ENCODE measurements at places on chromosomes 6 and 20.

GRCh38 chr6:2216794-2217383 is 28.5 kb downstream of the GMDS start:
- no peak for DNase-seq

DNA sequence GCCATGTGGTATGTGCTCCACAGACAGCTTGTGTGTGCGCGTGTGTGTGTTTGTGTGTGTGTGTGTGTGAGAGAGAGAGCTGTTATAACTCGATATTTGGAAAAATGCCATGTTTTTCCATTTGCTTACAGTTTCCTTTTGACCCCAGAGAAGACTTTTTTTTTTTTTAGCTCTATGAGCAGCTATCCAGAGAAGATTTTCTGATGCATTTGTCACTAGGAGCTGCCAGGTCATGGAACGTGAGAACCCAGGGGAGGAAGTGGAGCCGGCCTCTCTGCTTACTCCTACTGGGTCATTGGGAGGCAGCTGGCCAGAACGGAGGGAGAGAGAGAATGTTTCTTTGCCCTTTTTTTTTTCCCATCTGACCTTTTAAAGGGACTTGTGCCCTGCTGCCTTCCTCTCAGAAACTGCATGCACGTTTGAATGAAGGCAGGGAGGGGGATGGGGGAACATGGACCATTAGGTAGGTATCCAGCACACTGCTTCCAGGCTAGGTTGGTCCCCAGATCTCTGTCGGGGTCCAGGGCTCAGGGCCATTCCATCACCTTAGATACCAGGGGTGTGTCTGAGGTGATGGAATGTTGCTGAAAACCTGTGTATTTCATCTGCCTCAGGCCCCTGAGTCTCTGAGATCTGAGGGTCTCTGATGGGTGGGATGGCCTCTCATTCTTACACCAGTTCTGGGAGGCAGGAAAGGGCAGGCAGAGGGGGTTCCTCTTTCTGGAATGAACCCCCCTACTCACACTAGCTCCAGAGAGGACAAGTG is 11.2 kb upstream of the MRPS18A start:
- DNase-seq = no peak

GRCh38 chr6:110543106-110543505 is 66.7 kb upstream of the SLC22A16 start:
- peak; percentile 52 for DNase-seq

GRCh38 chr6:44676826-44677433 is 289.4 kb downstream of the CDC5L start:
- DNase-seq = no peak

DNA sequence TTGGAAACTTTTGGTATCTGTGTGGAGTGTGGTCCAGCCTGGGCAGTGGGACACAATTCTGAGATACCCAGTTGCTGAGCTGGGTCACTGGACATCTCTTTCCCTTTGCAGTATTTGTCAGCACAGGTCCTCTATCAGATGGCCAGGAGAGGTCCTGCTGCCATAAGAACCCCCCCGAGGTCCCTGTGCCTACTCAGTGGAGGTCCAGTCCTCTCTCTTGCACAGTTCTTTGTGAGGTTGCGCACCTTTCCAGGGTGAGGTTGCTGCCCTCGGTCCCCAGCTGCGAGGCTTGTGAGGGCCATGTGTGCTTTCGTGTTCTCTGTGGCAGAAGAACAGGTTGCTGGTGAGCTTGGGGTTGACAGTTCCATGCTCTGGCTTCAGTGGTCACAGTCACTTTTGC is 320.6 kb downstream of the QKI start:
- DNase-seq = no peak

GRCh38 chr6:33963136-33963750 is 159.4 kb upstream of the MLN start:
- no peak for DNase-seq

- DNase-seq = peak; percentile 51
These were observed 32.5 kb upstream of the DLGAP4 start for GRCh38 chr20:36273414-36274180.

GRCh38 chr6:137878486-137879285 is 11.6 kb downstream of the TNFAIP3 start:
- DNase-seq = peak; percentile 36

DNA sequence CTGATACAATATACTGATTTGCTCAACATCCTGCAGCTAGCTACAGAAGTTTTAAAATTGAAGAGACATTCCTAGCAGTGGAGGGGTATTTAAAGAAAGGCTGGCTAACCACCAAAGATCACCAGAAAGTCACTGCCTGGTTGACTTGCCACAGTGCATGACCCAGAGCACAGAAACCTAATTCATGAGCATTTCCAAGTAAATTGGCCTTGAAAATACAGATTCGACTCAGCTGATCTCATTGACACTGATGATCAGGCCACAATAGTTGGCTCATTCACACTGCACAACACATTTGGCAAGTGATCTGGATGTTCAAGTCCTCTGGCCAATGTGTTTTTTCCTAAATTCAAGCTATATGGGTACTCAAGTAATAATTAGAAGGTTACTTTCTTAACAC is 13.3 kb upstream of the TDRD6 start:
- no peak for DNase-seq

GRCh38 chr20:24658920-24659660 is 189.7 kb downstream of the SYNDIG1 start:
- DNase-seq = peak; percentile 57

DNA sequence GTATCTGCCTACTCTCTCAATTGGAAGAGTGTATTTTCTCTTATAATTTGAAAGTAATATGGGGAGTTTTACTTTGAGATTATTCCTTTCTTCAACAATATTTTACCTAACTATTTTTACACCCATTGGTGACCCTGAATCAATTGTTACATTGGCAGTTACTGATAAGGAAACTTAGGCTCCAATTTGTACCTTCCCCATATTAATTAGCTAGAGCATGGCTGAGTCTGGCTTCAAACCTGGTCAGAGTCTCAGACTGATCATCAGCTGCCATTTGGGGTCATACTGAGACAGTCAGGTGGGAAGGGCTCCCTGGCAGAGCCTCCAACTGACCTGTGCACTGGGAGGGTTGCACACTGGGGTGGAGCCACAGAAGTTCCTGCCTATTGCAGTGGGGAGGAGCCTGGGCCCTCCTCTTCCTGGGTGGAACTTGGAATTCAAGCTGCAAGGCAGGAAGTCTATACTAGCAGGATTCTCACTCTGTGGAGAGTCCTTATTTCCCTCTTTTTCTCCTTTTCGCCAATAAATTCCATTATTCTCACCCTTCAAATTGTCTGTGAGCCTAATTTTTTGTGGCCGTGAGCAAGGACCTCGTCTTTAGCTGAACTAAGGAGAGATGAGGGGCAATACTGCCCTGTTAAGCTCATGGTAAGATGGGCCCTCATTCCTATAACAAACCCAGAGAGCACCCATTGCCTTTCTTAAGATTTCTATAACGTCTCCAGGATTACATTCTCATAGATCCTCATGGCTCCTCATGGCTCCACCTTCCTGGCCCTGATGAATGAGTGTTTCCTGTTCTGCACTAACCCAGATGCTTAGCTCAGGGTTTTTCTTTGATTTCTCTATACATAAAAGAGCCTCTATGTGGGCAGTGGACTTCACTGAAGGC is 285.1 kb downstream of the ADGB start:
- DNase-seq = no peak

- no peak for DNase-seq
These were observed 8.4 kb downstream of the SIM1 start for GRCh38 chr6:100456141-100456907.

DNA sequence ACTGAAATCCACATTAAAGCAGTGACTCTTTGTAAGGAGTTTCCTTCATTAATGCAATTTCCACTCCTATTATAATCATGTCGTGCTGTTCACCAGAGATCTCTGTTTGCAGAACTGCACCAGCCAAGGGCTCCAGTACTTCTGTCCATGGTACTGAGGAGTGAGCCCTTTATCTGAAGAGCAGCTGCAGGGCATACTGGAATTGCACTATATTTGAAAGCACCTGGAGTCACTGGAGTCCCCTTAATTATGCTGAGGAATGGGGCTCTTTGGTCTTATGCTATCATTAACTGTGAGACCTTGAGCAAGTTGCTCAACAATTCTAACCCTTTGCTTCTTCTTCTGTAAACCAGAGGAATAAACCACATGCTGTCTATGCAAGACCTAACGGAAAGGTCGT is 61.7 kb upstream of the NUP153 start:
- no peak for DNase-seq

DNA sequence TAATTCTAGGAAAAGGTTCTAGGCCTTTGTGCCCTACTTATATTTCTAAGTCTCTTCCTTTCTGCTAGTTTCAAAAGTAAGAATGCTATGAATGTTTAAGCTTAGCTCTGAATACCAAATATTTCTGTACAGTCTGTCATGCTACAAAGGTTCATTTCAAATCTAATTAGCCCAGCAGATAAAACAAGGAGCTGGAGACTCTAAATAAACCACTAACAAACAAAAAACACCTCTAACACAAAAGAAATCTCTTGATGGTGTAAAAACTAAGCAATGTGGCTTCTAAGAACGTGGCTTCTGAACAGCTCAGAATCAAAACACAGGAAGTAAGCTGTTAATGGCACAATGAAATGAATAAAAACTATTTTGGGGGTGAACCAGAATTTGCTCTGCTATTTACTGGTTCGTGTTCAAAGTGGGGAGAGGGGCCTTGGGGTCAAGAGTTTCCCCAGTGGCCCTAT is 198.3 kb downstream of the BCAS1 start:
- DNase-seq = no peak

GRCh38 chr6:158377860-158378259 is 65.6 kb downstream of the TULP4 start:
- DNase-seq = no peak

DNA sequence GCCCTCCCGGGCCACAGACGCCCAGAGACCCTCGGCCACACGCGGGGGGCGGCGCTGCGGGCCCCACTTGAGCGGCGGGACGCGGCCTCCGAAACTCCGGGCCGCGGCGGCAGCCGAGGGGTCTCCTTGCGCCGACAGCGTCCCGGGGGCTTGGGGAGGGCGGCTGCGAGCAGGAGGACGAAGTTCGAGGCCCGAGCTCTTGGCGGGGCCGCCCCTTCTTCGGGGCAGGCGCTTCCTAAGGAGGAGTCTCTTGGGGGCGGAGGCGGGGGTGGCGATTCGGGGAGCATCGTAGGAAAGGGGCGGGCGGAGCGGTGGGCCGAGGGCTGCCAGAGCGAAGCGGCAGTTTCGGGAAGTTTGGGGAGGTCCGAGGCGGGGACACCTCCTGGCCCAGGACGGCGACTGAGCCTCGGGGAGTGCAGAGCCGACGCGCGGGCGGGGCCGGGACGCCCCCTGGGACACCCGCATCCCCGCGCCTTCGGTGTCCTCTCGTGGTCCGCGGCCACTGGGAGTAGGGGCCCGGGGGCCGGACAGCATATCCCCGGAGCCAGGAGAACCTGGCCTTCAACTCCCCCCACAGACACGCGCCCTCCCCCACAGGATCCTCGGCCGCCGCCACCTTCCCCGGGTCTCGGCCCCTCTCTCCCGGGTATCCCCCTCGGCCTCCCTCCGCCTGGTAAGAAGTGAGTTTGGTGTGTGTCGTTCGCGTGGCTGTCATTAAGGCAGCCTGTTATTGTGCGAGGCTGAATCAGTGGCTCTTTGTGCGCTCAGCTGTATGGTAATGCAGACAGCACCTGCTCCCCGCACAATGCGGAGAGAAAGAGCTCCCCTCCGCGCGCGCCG is 613 bp upstream of the DLL1 start:
- peak; percentile 59 for DNase-seq

GRCh38 chr20:21339499-21339898 is 36.4 kb downstream of the XRN2 start:
- DNase-seq = no peak

DNA sequence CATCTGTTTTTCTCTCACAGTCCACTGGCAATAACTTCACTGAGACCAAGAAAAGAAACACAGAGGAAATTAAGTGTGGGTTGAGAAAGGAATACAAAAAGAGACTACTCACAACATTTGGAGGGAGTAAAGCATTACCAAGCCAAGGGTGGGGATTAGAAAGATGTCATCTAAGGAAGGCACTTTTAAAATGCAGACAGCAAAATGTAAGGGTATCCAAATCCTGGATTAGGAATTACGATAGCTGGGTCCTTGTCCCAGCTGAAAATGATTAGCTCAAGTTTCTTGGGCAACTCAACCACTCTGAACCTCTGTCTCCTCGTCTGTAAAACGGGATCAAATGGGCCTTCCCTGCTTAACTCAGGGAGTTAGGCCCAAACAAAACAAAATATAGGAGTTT is 2.2 kb downstream of the LEMD2 start:
- no peak for DNase-seq

- DNase-seq = no peak
These were observed 8.7 kb downstream of the SNX21 start for GRCh38 chr20:45842169-45842812.

- DNase-seq = no peak
These were observed 789.2 kb downstream of the MAFB start for GRCh38 chr20:39899881-39900280.

GRCh38 chr6:10128721-10129120 is 286.2 kb downstream of the TFAP2A start:
- no peak for DNase-seq
